Forelimb muscle (tissue), 1 donor: ENCODE measurements at places on chromosomes 13 and 19. TPM values are rescaled to one million over a fixed set of nuclear protein-coding genes. Genes with fewer than 3 reads are reported as not detected.

DNA sequence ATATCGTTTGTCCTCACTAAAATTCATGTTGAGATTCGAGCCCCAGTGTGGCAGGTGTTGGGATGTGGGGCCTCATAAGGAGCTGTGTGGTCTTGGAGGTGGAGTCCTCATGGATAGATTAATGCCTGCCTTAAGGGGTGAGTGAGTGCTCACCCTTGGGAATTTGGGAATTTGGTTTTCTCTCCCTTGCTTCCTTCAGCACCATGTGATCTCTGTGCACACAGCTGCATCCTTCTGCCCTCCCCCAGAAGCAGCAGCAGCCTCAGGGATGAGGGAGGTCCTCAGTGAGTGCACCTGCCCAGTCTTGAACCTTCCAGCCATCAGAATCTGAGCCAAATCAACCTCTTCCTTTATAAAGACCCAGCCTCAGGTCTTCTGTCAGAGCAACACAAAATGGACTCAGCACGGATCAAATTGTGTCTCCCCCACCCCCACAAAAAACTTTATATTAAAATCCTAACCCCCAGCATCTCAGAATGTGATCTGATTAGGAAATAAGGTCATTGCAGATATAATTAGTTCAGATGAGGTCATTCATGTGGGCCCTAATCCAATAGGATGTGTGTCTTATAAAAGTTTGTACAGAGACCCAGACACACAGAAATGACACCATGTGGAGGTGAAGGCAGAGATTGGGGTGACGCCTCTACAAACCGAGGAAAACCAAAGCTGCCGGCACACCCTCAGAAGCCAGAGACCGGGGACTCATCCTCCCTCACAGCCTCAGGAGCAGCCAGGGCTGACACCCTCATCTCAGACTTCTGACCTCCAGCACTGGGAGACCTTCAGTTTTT is 12.9 kb downstream of the CYTH2 start:
- no peak for DNase-seq

GRCh38 chr13:30748717-30749116 is 13.4 kb downstream of the ALOX5AP start:
- no peak for DNase-seq

ZNF570 gene
- polyA plus RNA-seq, result 5.0 TPM

GRCh38 chr19:46134527-46134926 is 10.0 kb upstream of the IGFL3 start:
- no peak for DNase-seq

- DNase-seq, result no peak
These were observed 195.7 kb downstream of the SPRY2 start for GRCh38 chr13:80145171-80145690.

- DNase-seq, result no peak
These were observed 36.1 kb downstream of the GADD45B start for GRCh38 chr19:2511991-2512390.

SYCN gene
- not detected for polyA plus RNA-seq

DNA sequence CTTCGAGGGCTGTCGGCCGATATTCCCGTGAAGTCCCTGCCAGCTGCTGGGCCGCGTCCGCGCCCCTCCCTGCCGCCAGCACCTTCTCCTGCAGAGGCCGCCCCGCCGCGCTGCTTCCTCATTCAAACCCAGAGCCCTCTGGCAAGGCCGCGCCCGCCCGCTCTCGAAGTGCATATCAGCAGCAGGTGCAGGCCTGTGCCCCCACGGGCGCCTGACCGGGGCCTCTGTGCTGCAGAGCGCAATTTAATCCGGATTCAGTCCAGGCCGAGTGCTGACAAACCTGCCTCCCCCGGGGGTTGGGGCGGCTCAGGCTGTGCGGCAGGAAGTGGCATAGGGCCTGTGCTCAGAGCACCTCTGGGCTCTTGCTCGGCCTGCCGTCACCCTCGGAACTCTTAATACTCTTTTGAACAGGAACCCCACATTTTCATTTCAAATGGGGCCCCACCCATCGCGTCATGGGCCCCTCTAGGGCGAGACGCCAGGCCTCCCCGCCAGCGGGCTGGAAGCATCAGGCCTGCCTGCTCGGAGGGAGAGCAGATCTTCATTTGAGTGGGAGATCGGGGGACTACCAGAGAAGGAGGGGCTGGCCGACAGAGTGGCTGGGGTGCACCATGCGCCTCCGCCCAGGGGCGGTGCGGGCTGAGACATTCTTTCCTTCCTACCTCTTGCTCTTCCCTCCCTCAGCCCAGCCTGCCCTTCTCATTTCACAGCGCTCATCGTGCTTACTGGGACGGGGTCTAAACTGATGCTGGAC is 125.7 kb downstream of the TNFRSF19 start:
- DNase-seq, result no peak

DNA sequence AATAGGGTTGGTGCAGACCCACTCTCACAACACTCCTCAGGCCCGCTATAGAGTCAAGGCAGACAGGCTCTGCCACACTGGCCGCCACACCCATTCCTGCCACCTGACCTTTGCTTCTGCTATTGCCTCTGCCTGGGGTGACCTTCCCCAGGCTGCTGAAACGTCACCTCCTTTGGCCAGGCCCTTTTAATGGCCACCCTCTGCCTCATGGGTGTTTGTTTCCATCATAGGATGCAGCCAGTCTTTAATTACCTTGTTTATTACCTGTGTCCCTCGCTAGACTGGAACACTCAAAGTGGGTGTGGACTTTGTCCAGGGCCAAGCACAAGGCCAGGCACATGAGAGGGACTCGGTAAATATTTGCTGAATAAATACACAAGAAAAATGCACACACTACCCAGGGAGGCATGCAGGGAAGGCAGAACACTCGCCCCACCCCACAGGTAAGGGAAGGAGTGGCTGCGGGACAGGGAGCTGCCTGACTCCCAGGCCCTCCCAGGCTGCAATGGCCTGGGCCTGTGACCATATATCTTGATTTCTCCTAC is 3.2 kb downstream of the LSM4 start:
- no peak for DNase-seq

- no peak for DNase-seq
These were observed 270.3 kb upstream of the TMTC4 start for GRCh38 chr13:100944791-100945345.

CPB2 gene
- 0.11 TPM for polyA plus RNA-seq

DNA sequence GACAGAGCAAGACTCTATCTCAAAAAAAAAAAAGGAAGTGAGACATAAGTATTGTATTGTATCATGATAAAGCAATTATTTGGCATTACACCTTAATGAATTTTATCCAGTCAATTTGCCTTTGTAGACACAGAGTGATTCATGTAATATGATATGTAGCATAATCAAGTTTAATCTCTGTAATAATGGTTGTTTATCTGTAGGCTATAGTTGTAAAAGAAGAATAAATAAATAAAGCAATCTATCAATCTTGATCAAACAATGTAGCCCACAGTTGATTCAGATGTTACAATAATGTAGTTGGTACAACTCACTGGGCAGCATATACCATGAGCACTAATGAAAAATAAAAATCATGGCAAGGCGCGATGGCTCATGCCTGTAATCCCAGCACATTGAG is 28.5 kb upstream of the CEACAM20 start:
- DNase-seq, result no peak

COX7A1 gene
- 219 TPM for polyA plus RNA-seq

DNA sequence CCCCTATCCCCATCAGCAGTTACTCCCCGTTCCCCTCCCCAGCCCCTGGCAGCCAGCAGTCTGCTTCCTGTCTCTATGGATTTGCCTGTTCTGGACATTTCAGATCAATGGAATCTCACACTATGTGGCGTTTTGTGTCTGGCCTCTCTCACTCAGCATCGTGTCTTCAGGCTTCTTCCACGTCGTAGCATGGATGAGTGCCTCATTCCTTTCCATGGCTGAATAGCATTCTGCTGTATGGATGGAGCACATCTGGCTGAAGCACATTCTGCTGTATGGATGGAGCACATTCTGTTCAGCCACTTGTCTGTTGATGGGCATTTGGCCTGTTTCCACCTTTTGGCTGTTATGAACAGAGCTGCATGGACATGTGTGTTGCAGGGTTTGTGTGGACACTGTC is 29.5 kb downstream of the CRTC1 start:
- peak; percentile 50 for DNase-seq

NLRP9 gene
- polyA plus RNA-seq, result not detected
